ENCODE measurements at places on chromosomes 5 and 9.

GRCh38 chr9:4299005-4299795 is 668 bp downstream of the GLIS3 start:
- no peak for DNase-seq

GRCh38 chr5:134585966-134586365 is 46.7 kb downstream of the SAR1B start:
- DNase-seq: no peak

GRCh38 chr5:116778651-116779280 is 204.1 kb upstream of the SEMA6A start:
- DNase-seq: no peak

DNA sequence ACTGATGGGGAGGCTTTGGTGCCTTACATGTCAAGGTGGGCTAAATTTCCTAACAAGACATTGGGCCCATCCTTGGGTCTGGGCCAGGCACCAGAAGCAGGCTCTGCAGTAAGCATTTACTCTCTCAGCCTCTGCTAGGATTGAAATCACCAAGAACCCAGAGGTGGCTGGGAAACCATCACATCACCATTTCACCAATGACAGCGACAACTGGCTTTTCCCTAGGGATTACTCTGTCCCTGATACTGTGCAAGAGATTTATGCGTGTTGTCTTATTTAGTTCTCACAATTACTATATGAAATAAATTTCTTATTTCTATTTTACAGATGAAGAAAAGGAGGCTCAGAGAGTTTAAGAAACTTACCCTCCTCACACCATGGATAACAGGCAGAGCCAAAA is 342.2 kb downstream of the ARHGEF28 start:
- no peak for DNase-seq

DNA sequence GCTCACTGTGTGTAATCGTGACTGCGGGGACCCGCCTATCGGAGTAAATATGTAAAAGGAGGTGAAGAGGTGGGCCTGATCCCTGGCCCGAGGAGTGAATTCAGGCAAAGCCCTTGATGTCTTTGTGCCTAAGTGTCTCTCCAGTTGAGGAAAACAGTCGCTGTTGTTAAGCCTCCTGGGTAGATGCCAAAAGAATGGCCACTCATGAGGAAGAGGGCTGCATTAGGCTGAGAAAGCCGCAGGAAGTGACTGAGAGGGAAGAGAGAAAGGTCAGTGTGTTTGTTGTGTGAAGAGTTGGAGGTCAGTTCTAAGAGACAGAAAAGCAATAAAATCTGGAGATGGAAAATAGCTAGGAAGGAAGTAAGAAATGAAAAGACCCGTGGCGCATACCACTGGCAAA is 35.8 kb upstream of the PIP5K1B start:
- DNase-seq: no peak

DNA sequence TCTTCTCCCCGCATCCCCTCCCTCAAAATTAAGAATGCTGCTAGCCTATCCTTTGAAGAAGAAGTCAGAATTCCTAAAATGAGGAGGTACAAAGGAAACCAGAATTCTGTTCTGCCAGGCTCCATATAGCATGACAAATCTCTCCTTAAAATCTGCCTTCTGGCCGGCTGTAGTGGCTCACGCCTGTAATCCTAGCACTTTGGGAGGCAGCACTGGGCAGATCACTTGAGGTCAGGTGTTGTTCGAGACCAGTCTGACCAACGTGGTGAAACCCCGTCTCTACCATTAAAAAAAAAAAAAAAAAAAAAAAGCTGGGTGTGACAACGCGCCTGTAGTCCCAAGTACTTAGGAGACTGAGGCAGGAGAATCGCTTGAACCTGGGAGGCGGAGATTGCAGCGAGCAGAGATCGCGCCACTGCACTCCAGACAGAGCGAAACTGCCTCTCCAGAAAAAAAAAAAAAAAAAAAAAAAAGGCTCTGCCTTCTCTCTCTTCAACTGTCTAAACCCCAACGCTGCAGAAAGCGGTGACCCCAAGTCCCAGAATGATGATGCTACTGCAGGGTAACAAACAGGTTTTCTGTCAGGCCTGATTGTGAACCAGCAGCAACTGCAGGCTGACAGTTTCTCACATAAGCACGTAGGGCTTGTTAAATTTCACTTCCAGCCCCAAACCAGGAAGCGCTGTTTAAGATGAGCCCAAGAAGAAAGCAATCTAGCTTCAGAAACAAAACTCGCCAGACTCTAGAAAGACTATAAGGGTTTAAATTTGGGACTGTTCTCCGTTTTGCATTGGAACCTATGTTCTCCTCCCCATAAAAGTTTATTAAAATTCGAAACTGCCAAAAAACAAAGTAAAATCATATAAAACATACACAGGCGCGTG is 963 bp upstream of the CAST start:
- DNase-seq: no peak

DNA sequence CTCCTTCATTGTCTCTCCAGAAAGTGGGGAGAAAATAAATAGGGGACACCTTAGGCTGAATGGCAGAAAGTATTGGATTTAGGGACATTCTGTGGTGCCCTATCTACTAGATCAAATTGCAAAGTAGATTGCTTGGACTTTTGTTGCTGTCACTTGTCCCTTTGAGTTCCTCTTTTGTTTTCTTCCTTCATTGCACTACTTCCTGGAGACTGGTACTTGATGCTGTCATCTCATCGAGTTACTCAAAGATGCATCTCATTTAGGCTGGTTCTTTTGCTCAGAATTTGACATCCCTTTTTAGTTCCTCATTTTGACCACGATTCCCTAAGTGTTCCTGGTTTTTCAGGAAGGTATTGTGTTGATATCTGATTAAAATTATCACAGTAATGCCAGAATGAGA is 137.6 kb downstream of the ADGRV1 start:
- no peak for DNase-seq

DNA sequence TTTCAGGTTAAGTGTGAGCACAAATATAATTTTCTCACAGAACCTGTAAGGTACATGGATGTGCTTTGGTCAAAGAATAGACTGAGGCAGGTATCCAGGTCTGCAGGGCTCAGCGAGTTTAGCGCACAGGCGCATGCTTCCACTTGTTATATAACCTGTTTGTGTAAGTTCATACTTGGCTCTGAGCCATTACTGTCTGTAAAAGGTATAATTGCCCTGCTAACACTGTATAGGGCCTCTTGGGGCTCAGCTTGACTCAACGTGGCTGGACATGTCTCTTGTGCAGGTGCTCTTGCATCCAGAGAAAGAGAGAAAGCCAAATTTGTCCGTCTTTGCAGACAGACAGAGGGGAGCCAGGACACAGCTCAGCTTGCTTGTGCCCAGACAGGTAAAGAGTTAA is 759.6 kb downstream of the MTRR start:
- DNase-seq: no peak

- no peak for DNase-seq
These were observed 143.7 kb downstream of the PBX3 start for GRCh38 chr9:125890826-125891225.

DNA sequence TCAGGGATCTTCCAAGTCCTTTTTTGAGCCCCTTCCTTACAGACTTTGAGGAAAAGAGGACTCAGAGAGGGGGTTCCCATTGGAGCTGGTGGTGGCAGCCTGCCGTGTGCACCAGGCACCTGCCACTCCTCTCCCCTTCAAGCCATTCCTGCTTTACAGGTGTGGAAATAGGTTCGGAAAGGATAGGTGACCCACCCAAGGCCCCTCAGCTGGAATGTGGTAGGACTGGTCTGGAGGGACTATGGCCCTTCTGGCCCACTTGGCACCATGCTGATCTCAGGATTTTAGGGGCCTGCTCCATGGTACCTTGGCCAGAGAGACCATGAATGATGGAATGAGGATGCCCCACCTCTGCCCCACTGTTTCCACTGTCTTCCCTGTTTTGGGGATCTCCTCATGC is 1.4 kb downstream of the GALNT12 start:
- DNase-seq: no peak

DNA sequence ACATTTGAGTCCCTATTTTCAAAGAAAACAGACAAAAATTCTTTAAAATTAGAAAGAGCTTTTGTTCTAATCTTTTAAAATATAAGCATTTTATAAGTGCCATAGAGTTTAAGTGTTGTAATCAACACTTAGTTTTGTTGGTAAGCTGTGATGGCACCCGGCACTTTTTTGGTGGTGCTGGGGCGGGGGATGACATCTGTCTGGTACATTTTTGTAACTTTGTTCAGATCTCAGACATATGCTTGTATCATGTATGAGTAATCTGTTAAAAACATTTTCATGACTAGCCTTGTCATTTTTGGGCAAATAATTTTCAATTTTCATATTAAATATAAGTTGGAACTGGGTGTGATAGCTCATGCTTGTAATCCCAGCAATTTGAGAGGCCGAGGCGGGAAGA is 51.7 kb downstream of the UBAP1 start:
- DNase-seq: no peak

DNA sequence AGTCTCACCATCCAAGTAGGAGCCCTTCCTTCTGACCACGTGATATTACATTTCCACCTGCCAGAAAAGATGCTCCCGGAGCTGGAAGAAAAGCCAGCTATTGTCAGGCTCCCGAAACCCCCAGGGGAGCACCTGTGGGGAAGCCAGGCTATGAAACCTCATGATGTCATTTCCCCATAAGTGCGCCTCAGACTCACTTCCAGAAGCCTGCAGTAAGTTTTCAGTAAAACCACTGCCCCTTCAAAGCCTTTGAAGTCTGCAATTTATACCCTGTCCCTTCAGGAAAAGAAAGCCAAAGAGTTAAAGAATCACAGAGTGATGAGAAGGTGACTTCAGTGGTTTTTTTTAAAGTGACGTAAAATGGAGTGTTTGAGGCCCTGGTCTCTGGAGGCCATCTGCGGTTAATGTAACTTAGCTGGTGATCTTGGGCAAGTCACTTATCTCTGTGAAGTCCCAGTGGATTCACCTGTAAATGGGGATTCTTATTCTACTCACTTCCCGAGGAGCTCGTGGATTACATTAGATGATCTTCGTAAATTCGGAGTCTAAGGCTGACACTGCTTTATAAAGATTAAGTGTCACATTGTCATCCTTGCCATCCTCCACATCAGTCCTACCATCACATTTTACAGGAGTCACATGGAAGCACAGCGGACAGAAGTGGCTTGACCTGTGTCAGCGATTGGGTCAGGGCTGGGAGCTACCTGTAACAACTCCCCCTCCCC is 2.6 kb upstream of the SEMA6A start:
- no peak for DNase-seq

DNA sequence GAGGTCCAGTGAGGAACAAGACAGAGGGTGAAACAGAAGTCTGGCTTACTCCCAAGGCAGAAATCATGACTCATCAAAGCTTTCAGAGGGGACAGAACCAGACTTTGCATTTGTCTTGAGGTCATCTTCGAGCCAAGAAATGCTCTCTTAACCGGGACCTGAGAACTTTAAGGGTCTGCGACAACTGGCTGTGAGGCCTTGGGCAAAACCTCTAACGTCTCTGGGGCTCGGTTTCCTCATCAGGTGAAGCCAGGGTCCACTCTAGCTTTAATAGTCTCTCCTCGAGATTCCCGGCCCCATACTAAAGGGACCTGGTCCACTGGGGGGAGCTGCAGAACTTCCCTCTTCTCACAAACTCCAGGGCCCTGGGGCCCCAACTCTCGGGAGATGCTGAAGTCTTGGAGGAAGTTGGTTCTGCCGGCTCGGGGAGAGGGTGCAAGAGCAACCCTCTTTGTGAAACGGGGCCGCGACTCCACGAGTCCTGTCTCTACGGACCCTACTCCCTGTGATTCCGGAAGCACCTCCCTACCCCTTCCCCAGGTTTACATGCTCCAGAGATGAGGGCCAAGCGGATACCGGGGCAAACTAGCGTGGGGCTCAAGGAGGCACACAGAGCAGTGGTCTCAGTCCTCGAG is 2.6 kb downstream of the GLIS3 start:
- no peak for DNase-seq

- DNase-seq: no peak
These were observed 2331.9 kb downstream of the MAT2B start for GRCh38 chr5:165837286-165837685.

DNA sequence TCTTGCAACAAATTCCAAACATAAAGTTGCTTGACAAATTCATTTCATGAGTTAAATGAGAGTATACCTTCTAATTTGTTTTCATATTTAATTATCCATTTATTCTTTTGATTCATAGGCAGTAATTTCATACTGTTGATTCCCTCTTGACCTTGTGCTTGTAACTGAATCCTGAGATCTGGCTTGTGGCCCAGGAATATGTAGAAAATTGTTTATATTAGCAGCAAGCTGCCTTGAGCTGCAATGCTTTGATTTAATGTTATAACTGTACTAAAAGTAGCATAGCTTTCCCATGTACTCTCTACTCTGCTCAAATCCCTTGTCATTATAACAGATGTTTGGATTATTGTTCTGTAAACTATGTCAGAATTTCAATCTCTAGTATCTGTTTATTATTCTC is 780.7 kb downstream of the NR2F1-AS1 start:
- no peak for DNase-seq

DNA sequence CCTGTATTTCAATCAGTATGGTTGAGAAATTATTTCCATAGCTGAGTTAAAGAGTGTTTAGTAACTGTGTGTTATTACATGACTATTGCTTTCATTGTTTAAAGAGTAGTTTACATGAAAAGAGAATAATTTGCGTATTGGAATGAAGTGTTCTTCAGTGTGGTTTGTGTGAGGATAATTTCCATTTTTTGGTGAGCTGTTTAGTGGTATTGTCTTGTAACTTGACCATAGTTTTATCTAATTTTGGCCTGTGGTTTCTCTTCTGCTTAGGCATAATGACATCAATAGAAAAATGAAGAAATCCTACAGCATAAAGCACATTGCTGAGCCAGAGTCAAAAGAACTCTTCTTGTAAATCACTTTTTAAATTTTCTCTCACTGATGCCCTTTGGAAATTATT is 151.2 kb downstream of the SNCAIP start:
- no peak for DNase-seq

DNA sequence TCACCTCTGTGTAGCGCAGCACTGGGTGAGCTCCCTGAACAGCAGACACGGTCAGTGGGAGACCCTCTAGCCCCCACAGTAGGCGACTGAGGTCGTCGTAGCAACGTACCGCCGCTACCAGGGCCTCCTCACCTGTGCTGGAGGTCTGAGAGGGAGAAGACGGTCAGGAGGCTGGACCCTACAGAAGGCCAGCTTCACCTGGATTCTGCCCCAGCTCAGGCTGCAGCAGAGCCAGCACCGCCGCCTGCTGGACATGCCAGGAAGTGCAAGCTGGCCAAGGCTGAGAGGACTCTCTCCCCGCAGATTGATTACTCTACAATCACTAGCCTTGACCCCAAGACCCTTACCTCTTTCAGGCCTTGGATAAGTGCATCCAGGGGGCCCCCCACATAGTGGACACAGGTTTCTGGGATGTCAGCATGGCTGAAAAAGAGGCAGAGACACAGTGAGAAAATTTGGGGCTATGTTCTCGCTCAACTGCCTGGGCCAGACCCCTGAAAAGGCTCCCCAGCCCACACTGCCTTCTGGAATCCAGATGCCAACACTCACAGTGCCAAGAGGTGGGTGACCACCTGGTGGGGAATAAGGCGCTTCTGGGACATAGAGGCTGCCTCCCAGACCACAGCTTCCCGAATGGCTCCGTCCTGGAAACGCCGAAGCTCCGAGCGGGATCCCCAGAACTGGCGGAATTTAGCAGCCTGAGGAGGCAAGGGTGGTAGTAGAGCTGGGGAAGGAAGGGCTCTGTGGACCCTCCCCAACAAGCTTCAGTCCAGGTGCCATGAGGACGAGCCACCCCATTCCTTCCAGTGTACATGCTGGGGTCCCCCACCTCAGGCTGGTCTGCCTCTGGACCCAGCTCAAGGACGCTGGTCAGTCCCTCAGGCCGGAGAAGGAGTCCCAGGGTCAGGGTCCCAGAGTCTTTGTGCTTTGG is 6.9 kb downstream of the NOL6 start:
- no peak for DNase-seq

GRCh38 chr9:120353506-120353905 is 226.5 kb downstream of the CDK5RAP2 start:
- DNase-seq: no peak

- DNase-seq: no peak
These were observed 45.2 kb upstream of the IL6ST start for GRCh38 chr5:56039985-56040384.

- no peak for DNase-seq
These were observed 9.3 kb downstream of the PCDHGA12 start for GRCh38 chr5:141439411-141440141.

All from stimulated activated CD8-positive, alpha-beta memory T cell treated with anti-CD3 and anti-CD28 coated beads, Interleukin-7, amount 100 ng/mL, for 48 hours (primary cell).